ENCODE measurements at places on chromosomes 7 and 10.

- no peak for DNase-seq
Measured at GRCh38 chr7:682810-683209, 43.7 kb upstream of the DNAAF5 start.

DNA sequence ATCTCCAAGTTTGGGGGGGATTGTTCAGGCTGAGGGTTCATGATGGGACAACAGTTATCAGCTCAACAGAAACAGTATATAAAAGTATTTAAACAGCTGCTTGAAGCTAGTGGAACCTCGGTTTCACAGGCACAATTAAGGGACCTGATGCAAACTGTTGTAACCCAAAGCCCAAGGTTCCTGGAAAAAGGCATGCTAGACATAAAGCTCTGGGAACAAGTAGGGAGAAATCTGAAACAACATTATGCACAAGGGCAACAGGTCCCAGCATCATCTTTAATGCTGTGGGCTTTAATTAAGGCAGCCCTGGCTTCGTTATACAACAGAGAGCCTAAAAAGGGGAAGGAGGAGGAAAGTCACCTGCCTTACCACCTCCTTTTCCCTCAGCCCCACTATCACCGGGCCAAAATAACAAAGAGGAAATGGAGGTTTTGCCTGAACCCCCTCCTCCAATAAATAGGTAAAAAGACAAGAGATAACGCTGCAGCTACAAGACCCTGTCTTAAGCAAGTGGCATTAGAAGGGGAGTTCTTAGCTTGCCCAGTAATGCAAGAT is 83.2 kb upstream of the GPR22 start:
- no peak for DNase-seq

- no peak for DNase-seq
Measured at GRCh38 chr10:42652858-42653257, 14.5 kb upstream of the ZNF33B start.

- peak; percentile 64 for DNase-seq
Measured at GRCh38 chr10:119516381-119517234, 25.9 kb downstream of the RGS10 start.

- DNase-seq = no peak
Measured at GRCh38 chr10:23053036-23053435, 42.3 kb upstream of the MSRB2 start.

DNA sequence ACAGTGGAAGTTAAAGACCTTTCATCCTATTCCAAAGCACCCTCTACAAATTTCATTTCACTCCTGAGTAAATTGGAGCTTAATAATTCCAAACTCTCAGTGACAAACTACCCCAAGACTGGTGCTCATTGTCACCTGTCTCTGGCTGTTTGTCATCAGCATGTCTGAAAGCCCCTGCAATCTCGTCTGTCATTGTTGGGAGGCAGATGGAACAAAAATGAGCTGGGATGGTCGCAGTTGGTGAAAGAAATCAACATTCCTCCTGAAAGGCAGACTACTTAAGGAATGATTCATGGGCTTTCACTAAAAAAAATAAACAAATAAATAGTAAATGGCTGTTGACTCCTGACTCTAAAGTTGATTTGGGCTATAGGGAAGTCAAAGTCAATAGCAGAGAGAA is 69.7 kb upstream of the PALS2 start:
- no peak for DNase-seq

GRCh38 chr7:130151591-130152492 is 53.4 kb downstream of the TMEM209 start:
- peak; percentile 52 for DNase-seq

DNA sequence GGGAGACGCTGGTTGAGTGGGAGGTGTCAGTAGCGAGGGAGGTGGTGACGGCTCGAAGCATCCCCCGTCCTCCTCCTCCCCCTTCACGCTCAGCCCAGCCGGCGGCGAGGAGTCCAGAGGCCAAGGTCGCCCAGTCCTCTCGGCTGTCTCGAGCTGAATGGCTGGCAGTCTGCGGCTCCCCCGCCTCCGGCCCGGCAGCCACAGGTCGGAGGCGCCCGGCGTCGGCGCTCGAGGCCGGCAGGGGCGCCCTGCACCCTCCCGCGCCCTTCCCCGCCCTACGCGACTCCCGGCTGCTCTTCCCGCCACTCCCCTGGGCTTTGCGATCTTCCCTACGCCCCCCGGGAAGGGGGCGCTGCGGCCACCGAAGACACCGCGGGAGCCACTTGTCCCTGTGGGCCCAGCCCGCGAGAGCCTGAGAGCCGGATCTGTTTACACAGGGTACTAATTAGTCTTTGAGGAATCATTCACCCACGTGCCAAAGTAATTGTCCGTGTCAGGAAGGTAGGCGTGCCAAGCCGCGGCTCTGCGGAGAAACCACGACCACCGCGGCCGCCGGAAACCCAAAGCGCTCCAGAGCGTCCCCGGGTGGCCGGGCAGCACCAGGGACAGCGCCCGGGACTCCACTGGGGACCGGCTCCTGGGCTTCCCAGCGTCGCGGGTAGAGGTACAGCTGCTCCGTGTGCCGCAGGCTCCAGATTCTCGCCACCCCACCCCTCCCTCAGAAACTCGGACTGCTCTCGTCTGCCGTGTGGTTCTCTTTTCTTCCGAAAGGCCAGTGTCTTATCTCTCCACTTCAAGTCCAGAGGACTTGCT is at the start of gene NXPH1:
Gene NXPH1, plus strand, starts transcription at position 133 of the 813 bp plus-strand sequence.
- no peak for DNase-seq

DNA sequence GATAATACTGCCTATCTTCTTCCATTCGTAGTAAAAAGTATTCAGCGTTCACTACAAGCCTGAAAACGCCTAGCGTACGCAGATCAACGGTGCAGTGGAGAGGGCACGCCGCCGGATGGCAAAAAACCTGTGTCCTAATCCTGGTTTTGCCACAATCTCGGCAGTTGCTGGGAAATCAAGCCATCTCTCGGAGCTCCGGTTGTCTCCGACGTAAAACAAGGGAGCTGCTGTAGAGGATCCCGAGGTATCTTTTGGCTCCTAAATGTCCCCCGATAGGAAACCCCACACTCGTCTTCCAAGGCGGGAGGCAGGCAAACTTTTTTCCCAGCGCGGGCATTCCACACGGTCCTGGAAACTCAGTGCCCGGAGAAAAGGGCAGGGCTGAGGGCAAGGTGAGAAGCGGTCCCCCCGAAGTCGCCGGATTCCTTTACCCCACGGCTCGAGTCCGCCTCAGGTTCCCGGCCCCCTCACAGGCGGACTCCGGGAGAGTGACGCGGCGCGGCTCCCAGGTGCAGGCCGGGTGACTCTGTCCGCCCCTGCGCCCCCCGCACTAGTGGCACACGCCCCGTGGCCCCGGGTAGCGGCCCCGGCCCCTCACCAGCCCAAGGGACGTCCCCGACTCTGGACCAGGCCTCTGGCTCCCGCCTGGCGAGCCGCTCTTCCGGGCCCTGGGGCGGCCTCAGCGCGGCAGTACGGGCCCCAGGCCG is 649 bp downstream of the IDE start:
- DNase-seq = peak; percentile 24

- no peak for DNase-seq
Measured at GRCh38 chr7:155833651-155834050, 21.4 kb upstream of the SHH start.

GRCh38 chr7:68434857-68435256 is 1163.4 kb upstream of the AUTS2 start:
- DNase-seq = no peak

- no peak for DNase-seq
Measured at GRCh38 chr7:137944168-137944567, 57.7 kb downstream of the CREB3L2 start.

- peak; percentile 13 for DNase-seq
Measured at GRCh38 chr10:124595143-124595883, 133.7 kb downstream of the LHPP start.

DNA sequence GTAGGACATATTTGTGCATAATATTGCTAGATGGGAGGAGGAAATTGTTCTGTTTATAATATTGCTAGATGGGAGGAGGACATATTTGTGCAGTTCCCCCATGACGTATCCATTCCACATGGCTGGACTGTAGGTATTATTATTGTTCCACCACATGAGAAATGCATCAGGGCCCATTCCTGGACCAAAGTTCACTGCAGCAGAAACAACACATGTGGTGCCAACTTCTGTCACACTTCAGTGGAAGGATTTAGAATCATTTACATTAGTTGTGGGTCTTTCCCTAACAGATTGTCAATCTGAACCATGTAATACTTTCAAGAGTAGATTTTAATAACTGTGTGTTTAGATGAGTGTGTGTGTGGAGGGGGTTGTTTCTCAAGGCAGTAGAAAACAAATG is 32.7 kb upstream of the MACC1 start:
- DNase-seq = no peak

DNA sequence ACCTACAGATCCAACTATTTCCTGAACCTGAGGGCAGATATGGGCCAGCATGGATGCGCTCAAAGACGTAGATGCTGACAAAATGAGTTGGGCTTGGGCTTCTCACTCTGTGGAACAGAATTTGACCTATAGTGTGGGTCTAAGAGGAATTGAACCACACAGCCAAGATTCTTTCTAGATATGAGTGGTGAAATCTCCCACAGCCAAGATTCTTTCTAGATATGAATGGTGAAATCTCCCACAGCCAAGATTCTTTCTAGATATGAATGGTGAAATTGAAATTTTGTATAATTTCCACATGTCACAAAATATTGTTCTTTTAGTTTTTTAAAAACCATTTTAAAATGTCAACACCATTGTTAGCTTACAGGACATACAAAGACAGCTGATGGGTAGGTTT is 215.4 kb upstream of the LRGUK start:
- DNase-seq = no peak

- DNase-seq = no peak
Measured at GRCh38 chr10:17396004-17396403, 58.4 kb downstream of the ST8SIA6 start.

DNA sequence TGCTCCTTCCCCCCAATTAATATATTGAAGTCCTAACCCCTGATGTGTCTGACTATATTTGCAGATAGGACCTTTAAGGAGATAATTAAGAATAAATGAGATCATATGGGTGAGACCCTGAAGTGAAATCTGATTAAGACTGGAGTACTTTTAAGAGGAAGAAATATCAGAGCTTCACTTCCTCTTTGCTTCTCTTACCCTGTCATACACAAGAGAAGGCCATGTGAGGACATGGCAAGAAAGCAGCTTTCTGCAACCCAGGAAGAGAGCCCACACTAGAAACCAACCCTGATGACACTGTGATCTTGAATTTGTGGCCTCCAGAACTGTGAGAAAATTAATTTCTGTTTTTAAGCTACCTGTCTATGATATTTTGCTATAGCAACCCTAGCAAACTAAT is 44.2 kb downstream of the JMJD1C start:
- peak; percentile 37 for DNase-seq
